ENCODE measurements at places on chromosomes 3 and 15.

DNA sequence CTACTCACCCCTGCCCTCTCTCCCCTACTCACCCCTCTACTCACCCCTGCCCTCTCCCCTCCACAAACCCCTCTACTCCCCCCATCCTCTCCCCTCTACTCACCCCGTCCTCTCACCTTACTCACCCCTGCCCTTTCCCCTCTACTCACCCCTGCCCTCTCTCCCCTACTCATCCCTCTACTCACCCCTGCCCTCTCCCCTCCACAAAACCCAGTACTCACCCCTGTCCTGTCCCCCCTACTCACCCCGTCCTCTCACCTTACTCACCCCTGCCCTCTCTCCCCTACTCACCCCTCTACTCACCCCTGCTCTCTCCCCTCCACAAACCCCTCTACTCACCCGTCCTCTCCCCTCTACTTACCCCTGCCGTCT lies 14.2 kb downstream of the BFSP2 start:
- DNase-seq, result no peak

DNA sequence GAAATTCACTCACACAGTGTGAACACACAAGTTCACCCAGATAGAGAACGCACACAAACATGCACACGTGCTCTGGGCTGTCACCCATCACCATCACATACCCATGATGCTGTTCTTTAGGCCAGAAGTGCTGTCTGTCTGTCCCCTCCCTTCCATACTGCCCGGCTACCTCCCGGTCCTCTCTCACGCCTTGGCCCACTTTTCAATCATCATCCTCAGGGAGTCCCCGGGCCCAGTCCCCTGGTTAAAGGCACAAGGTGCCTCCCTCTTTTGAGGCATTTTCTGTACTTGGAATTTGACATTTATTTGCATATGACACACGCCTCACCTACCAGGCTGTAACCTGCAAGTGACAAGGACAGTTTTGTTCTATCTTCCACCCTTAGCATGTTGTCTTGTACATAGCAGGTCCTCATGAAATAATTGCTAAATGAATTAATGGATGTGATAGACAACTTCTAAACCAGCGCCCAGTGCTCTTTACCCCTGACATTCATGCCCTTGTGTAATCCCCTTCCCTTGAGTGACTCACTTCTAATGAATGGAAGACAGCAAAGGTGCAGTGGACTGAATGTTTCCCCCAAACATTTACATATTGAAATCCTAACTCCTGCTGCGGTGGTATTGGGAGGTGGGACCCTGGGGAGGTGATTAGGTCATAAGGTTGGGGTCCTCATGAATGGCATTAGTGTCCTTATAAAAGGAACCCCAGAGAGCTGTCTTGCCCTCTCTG lies 73.9 kb upstream of the ADPGK start:
- no peak for DNase-seq

- DNase-seq, result no peak
Observed at GRCh38 chr3:30962084-30962483, 67.6 kb upstream of the GADL1 start.

DNA sequence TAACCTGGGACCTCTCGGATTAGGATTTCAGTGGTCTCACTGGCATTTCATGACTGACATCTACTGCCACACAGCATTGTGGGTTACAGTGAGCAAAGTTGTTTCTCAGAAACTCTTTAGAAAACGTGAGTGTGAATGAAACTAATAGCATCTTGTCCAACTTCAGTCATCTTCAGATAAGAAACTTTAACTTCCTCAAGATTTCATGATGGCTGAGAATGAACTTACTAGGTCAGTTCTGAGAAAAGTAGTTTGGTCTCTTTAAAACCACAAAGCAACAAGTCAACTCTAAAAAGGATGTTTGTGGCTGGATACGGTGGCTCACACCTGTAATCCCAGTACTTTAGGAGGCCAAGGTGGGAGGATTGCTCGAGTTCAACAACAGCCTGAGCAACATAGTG lies 14.2 kb upstream of the HOMER2 start:
- no peak for DNase-seq

DNA sequence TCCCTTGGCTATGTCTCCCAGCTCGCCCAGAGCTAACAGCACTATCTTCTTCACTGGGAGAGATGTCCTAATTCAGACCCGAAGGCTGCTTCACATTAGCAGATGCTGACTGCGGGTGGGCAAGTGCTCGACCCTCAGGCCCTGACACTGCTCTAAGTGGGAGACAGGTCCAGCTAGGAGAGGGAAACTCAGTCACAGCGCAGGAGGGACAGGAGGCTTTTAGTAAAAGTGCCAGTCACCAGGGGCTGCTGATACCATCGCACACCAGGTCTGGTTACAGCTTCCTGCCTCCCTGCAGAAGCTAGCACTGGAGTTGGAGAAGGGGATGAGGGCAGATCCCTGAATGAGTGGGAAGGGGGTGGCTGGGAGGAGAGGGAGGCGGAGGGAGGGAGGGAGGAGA lies 365.8 kb upstream of the RGMA start:
- no peak for DNase-seq

DNA sequence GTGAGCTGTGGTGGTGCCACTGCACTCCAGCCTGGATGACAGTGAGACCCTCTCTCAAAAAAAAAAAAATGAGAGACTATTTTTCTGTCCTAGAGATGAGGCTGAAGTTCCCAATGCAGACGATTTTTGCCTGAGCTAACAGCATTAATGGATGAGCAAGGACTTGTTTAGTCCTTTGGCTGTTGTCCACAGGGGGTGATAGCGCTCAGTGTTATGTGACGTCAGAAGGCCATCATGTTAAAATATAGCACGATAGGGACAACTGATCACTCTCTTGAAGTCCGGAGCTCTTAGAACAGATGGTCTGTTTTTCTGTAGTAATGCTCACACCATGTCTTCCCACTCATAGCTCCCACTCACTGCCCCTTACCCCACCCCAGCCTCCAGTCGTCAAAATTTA lies 6.8 kb downstream of the TRNT1 start:
- DNase-seq, result no peak

DNA sequence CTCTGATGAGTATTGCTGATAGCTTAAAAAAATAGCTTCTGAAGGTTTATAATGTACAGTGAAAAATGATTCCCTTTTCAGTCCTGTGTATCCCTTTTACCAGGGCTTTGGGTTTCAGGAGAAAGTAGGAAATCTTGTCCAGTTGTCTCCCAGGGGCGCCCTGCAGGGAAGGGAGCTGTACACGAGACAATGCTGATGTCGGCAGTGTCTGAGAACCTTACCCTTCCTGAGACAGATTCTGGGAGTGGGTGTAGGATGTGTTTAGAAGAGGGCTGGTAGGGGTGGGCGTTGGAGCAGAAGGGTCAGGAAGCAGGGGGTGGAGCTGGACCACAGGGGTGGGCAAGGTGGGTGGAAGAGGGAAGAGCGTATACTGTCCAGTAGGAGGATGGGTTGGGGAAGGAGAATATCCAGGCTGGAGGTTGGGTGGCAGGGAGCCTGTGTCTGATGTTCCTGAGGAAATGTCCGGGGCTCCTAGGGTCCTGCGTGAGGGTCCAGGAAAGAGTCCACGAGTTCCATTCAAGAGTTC lies 5.6 kb downstream of the THPO start:
- DNase-seq, result no peak
